ENCODE measurements at places on chromosomes 11 and 22.

GRCh38 chr11:34938611-34939010 lies 22.2 kb downstream of the PDHX start:
- peak; percentile 31 for DNase-seq

GRCh38 chr22:30790366-30790765 lies 95.7 kb downstream of the OSBP2 start:
- no peak for DNase-seq

DNA sequence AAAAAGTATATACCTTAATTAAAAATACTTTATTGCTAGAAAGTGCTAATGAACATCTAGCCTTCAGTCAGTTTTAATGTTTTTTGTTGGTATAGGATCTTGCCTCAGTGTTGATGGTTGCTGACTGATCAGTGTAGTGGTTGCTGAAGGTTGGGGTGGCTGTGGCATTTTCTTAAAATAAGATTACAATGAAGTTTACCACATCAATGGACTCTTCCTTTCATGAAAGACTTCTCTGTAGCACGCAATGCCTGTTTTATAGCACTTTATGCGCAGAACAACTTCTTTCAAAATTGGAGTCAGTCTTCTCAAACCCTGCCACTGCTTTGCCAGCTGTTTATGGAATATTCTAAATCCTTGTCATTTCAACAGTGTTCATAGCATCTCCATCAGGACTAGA lies 50.6 kb downstream of the LDLRAD3 start:
- no peak for DNase-seq

- DNase-seq, result no peak
Measured at GRCh38 chr11:89633135-89633705, 76.9 kb upstream of the TRIM77 start.

- no peak for DNase-seq
Measured at GRCh38 chr22:26667140-26667539, 9.8 kb downstream of the MIAT start.

DNA sequence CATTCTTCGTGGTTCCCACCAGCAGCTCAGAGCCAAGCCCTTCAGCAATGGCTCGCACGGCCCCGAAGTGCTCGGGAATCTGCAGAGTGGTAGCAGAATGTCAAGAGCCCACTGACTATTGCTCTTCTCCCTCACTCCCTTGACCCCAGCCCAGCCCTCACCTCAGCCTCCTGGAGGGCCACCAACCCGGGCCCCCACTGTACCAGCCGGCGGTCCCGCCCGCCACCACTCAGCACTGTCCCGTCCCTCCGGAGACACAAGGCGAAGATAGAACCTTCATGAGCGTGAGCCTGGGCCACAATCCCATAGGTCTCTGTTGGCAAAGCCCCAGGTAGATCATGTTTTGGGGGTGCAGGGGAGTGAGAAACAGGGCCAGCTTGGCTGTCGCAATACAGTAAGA lies 4.2 kb upstream of the MTA2 start:
- DNase-seq, result no peak

- DNase-seq, result no peak
Measured at GRCh38 chr11:10930224-10930971, 72.5 kb upstream of the ZBED5 start.

All from hematopoietic multipotent progenitor cell treated with erythropoietin and hydrocortisone succinate and interleukin-3 and kit ligand, for 8 days (in vitro differentiated cells).